Activated CD4-positive, alpha-beta T cell treated with anti-CD3 and anti-CD28 coated beads for 36 hours (primary cell): ENCODE measurements at places on chromosomes 5 and 9.

- DNase-seq = no peak
Measured at GRCh38 chr5:107948377-107948776, 277.6 kb upstream of the EFNA5 start.

- DNase-seq = no peak
Measured at GRCh38 chr9:124473310-124473709, 23.1 kb downstream of the ADGRD2 start.

DNA sequence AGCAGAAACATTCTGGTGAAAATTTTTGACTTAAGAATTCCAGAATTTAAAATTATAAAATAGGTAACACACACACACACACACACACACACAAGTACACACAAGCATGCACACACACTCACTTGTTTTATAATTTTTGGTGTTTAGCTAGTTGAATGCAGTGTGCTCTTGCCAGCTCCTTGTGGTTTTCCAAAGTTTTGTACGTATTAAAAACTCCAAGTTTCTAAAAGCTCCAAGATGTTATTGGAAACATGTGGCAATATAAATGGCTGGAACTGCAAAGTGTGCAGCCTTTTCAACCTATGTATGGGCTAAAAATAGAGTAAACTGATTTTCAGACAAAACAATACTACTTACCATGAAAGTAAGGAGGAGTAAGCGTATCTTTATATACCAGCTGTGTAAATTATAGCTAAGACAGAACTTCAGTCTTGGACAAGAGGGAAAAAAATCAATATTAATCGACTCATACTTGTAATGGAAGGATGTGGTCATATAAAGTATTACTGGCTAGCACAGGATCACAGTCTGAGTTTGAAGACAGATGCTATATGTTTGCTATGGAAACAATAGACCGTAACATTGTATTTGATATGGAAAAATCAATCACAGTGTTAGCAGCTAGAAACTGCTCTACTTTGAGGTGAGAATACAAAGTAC is 727.1 kb upstream of the GRAMD2B start:
- DNase-seq = no peak

- no peak for DNase-seq
Measured at GRCh38 chr9:34176089-34176488, 2.8 kb upstream of the UBAP1 start.

- no peak for DNase-seq
Measured at GRCh38 chr9:133788819-133789717, 50.9 kb upstream of the SARDH start.

- DNase-seq = no peak
Measured at GRCh38 chr5:126917918-126918614, 112.3 kb downstream of the MARCHF3 start.

DNA sequence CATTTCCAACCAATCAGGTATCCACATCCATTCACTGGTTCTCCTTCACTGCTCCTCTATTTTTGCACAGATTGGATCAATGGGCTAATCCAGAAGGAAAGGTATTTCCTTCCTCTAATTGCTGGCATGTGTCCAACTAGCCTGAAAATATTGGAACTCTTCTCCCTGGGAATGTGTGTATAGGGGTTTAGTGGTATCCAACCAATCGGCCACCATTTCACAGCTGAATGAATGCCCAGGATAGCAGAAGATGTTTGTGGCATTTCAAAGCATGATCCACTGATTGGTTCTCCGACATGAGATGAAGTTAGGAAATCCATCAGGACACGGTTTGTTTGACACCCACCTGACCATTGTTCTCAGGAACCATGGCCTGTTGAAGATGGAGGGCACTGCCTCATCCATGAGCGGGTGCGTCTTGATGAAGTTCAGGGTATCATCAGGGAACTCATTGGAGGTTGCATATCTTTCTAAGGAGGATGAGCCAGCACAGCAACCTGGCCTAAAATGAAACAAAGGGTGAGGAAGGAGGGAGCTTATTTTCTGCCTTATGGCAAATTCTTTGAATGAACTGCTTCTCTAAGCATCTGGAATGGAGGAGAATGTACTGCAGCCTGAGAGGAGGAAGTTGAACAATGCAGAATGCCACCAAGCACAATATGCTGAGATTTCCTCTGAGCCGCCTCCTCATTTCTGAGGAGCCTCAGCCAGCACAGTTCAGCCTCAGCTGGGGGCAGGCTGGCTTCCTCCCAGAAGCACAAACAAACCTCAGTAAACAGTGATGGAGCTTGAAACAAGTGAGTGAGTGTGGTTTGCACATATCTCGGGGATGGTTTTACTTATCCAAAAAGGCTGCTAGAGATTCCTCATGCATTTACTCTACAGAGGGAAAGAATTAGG is 94.6 kb downstream of the SEMA6A start:
- DNase-seq = no peak

DNA sequence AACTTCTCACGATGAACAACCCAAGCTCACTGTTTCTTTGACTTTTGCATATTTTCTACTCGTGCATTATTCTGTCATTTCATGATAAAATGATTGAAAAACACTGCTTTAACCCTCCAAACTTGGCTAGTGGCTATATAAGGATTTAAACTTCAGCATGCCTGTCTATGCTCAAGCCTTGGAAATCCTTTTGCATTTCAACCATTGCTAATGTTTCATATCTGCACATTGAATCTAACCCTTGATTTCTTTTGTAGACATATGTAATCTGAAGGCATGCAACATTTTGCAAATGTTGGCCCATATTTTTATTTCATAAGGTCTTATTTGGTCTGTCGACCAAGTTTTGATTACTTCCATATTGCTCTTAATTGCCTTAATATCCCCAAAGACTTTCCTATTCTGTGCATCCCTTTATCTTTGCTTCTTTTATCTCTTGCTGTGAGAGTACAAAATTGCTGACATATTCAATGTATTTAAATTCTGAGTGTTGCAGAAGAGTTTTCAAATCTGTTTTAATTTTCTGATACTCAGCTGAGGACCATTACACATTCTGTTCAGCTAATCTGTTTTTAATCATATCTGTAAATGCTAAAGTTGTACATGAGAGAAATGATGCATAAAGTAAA is 403.7 kb upstream of the ZNF608 start:
- DNase-seq = no peak
